Posterior vena cava (tissue), 2 donors: ENCODE measurements at places on chromosomes 7 and 10. TPM values are rescaled to one million over a fixed set of nuclear protein-coding genes. Genes with fewer than 3 reads are reported as not detected.

Gene PPP1R9A
- 7.3 TPM for total RNA-seq

Gene GIMAP7
- 23.8 TPM for total RNA-seq

Gene GLI3
- total RNA-seq: 27.2 TPM

Gene C1GALT1
- total RNA-seq: 26.1 TPM

Gene LIPF
- total RNA-seq: not detected

Gene ITIH5
- total RNA-seq: 33.6 TPM

Gene CALHM1
- total RNA-seq: not detected

Gene OR2A1
- total RNA-seq: not detected

Gene CAMK1D
- 12.2 TPM for total RNA-seq

Gene RPP30
- total RNA-seq: 28.2 TPM

Gene BICC1
- total RNA-seq: 28.5 TPM

Gene CRHR2
- total RNA-seq: 0.60 TPM
